ENCODE measurements at places on chromosomes 16 and 17. TPM values are rescaled to one million over a fixed set of nuclear protein-coding genes. Genes with fewer than 3 reads are reported as not detected.

The CCL11 gene
- total RNA-seq, result not detected

The SOCS7 gene
- total RNA-seq, result 32.2 TPM

The HBA2 gene
- total RNA-seq, result not detected

The SLC35G3 gene
- total RNA-seq, result not detected

The HSD11B2 gene
- total RNA-seq, result 3.9 TPM

The CHST5 gene
- 0.16 TPM for total RNA-seq

The IRX5 gene
- total RNA-seq, result not detected
